ENCODE measurements at places on chromosomes 6 and 20.

DNA sequence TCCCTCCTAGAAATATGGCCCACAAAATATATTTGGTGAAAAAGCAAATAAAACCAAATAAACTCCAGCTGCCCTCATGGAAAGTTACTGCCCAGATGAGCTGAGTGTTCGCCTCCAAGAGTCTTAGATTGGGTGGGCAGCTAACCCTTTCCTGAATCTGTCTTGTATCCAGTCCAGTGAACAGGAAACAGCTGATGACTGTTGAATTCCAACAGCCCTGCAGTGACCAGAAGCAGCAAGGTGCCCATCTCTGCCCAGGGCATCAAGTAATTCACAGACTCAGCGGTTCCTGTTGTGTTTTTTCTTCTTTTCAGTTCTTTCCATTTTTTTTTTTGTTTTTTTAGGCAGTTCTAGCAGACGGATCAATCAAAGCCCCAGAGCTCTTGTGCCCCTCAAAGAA lies 199.2 kb downstream of the UBE3D start:
- no peak for DNase-seq

- DNase-seq = no peak
Observed at GRCh38 chr20:29472606-29473005, 1784.9 kb upstream of the DEFB115 start.

DNA sequence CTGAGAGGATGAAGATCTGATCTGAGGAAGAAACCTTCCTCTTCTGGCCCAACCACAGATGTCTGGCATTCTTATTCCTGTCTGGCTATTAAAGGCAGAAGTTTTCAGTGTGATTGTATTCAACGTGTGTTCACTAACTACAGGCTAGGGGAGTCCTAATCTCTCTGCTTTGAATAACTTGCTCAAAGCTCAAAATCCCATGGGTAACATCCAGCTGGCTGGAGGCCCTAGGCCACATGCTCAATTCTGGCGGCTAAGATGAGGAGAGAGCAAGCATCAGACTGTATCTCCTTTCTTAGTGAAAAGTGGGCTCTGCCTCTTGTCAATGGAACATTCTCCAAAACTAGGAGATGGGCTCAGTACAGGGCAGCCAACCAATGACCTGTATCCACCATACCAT lies 478.0 kb downstream of the KIF16B start:
- DNase-seq = no peak

GRCh38 chr20:10856237-10857015 lies 182.6 kb upstream of the JAG1 start:
- peak; percentile 19 for DNase-seq

DNA sequence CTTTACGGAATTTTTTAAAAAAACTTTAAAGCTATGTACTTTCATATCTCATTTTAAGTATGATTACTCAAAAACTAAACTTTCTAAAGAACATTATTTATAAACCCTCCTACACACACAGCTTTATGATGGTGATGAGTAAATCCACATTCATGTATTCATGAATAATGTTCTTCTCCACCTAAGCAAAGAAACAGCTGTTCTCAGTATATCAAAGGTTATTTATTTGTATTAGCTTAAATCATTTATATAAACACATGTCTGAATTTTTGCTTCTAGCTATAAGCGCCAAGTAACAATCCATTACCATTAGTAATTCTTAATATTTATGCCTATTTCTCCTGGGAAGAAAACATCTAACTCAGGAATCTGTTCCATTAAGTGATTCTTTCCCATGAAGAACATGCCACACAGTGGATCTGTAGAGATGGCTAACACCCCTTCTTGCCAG lies 63.3 kb downstream of the SMLR1 start:
- DNase-seq = peak; percentile 75

DNA sequence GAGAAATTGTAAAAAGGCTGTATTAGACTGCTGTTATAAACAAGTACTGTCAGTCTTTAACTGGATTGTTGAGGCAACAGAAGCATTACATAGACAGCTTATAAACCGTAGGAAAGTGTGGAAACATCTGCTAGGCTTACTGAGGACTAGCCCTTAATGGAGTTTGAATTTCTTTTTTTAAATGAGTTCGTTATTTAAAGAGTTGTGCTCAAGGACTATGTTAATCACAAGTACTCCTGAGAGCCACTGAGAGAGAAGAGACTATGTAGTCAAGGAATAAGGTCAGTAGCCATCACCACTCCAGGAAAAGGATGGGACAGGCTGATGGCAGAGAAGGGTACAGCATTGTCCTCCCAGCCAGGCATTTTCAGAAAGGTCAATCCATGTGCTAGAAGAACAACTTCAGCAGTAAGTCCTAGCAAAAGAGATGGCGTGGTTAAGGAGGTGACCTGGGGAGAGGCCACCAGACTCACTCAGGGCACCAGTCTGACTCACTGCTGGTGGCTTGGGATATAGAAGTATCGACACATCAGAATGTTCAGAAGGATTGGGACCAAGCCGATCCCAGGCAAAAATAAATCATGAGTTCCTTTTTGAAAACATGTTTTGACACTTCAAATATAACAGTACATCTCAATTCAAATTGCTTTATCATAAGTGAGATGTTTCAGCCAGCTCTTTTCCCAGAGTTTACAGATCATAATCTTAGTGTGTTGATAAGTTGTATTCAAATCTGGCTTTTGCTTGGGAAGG lies 6.4 kb downstream of the RPS12 start:
- DNase-seq = peak; percentile 16

GRCh38 chr20:20009784-20010253 lies 7.3 kb upstream of the NAA20 start:
- no peak for DNase-seq

GRCh38 chr20:3311623-3312022 lies 72.6 kb upstream of the SLC4A11 start:
- DNase-seq = no peak

- no peak for DNase-seq
Observed at GRCh38 chr6:154890874-154891273, 104.2 kb upstream of the TIAM2 start.

GRCh38 chr6:45667766-45668165 lies 290.0 kb upstream of the SUPT3H start:
- DNase-seq = no peak

DNA sequence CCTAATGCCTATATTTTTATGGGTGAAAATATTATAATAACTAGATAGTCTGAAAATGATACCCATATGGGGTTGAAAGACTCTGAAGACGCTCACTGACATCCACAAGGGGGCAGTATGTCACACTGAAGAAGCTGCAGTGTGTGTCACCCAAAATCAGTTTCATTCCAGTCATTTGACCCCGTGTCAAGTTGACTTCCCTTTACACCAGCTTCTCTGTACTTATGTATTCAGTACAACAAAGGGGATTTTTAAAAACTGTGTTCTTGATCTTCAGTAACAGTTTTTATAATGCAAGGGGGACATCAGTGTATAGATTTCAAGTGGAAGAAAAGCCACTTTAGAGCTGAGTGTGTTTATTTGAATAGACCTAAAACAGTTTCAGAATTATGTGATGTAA lies 19.3 kb downstream of the FAXC start:
- DNase-seq = peak; percentile 58

DNA sequence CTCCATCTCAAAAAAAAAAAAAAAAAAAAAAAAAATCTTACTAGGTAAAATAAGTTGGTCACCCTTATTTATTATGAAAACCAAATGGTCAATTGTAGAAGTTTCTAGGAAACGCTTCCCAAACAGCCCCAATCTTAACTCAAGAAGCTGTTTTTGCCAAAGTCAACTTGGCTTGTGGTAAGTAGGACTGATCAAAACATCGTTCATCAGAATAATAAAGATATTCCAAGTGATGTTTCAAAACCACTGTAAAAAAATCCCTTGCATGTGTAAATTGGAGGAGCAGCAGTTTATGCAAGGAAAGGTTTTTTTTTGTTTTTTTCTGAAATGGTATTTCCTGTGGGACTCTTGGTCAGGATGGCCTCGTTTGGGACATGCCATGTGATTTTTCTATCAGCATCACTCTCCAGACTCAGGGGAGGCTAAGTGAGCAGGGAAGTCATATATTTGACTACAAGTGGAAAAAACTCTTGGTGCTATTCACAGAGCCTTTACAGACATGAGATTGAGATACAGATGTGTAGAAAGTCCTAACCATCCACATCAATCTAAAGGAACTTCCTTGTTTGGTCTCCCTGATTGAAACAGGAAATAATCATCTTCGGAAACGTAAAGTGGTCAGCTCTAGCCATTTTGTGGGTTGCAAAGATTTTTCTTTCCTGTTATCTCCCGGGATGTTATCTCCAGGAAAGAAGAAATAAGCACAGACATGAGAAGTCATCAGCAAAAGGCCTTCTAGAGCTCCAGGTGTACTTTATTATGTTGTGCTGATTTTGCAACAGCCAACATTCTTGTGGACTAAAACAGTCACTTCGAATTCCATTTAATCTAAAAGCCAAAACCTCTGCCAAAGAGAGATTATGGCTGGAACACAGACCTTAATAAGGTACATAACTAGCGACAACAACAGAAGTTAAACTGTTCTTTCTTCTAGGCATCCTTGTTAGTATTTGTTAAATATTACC lies 177.8 kb downstream of the EDN1 start:
- peak; percentile 61 for DNase-seq

DNA sequence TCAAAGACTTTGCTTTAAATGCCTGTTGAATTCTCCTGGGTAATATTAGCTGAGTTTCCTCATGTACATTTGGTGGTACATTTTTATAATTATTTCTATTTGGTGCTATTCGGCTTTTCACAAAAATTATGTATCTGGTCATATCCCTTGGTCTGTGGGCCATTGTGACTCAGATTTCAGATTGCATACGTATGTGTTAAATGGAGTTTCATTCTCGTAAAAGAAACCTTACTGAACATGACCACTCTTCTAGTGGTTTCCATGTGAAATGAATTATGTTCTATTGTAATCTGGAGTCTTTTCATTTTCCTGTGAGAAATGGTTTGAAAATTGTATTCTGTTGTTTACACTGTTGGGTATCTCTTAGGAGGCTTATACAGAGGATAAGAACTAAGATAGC lies 386.2 kb upstream of the FLRT3 start:
- DNase-seq = no peak

GRCh38 chr6:157449610-157450009 lies 68.6 kb downstream of the ZDHHC14 start:
- DNase-seq = peak; percentile 21

GRCh38 chr6:158969148-158969547 lies 30.9 kb downstream of the RSPH3 start:
- no peak for DNase-seq

GRCh38 chr6:87755708-87756671 lies 54.0 kb upstream of the AKIRIN2 start:
- no peak for DNase-seq

DNA sequence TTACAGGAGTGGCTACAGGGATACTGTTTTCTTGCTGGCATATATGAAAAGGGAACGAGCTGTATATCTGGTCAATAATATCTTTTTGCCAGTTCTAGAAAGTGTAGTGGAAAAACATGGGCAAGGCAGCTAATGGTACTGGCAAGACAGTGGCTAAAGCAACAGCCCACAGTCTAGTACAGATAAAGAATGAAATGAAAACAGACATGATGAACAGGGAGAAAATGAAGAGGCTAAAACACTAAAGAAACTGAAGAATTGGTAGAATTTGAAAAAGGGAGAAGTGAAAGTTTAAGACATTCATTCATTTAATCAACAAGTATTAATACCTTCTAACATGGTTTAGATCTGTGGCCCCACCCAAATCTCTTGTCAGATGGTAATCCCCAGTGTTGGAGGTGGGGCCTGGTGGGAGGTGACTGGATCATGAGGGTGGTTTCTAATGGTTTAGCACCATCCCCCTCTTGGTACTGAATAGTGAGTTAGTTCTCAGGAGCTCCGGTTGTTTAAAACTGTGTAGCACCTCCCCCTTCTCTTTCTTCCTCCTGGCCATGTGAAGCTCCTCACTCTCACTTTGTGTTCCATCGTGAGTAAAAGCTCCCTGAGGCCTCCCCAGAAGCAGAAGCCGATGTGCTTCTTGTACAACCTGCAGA lies 18.1 kb downstream of the FAM184A start:
- no peak for DNase-seq

DNA sequence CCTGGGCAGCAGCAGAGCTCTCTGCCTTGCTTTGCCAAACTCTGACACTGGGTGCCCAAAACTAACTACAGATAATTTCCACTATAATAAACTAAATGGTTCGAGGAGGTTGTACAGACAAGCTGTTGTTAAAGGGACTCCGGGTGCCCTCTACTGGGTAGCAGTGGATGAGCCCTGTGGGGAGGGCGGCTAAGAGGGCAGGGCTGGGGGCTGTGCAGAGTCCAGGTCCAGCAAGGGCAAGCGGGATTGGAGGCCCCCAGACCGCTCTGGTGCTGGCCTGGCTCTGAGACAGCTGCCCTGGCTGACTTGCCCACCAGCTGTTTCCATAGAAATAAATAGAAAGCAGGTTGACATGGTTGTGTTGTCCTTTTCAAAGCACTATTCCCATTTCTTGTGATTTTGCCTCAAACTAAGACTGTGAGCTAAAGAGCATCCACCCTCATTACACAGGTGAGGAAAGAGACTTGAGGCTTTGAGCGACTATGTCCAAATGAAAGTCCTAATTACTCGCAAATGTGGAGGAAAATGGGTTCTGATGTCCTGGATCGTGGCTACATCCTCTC lies 167.6 kb upstream of the CST7 start:
- DNase-seq = peak; percentile 40

DNA sequence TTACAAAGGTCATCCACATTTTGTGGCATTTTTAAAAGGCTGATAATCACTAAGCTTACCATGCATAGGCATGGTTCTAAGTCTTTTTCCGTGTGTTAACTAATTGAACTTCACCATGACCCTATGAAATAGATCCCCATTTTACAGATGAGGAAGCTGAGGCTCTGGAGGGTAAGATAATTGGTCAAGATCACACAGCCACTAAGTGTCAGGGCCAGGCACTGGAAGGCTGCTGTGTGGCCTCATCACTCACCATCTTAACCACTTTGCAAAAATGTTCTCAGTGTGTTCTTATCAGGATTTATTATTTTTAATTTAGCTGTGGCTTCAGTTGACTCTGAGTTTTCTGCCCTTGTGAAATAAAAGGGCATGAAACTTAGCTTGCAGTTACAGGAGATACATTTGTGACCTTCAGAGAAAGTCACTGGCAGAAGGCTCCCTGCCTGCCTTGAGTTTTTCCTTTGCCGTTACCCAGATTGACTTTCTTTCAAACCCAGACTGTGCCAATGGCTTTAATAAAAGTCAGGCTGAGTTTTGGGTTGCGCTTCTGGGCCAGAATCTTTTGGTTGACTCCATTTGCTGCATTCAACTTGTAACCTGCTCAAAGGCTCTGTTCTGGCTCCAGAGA lies 82.0 kb downstream of the EZR start:
- DNase-seq = no peak

DNA sequence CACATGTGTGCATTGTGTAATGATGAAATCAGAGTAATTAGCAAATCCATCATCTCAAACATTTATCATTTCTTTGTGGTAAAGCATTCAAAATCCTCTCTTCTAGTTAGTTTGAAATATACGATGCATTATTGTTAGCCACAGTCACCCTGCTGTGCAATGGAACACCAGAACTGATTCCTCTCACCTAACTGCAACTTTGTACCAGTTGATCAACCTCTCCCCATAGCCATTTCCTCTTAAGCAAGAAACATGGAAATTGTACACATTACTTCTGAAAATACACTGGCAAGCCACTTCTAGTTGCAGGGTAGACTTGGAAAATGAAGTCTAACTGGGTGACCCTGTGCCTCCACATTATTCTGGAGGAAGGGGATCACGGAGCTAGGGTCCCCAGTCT lies 58.1 kb upstream of the ESR1 start:
- no peak for DNase-seq

Data from fibroblast of skin of abdomen (primary cell).